Mesothelial cell of epicardium (in vitro differentiated cells): ENCODE measurements at places on chromosomes 2 and 18.

GRCh38 chr2:128178650-128179460 lies 87.9 kb downstream of the UGGT1 start:
- no peaks in the 10 kb centered on the region for H3K27me3 ChIP-seq
- peaks cover 31% of the 10 kb centered on the region for H3K4me1 ChIP-seq
- H3K36me3 ChIP-seq = peaks cover 29% of the 10 kb centered on the region
- DNase-seq = peak; percentile 42
- H3K27ac ChIP-seq = peak overlapping the region; percentile 19

DNA sequence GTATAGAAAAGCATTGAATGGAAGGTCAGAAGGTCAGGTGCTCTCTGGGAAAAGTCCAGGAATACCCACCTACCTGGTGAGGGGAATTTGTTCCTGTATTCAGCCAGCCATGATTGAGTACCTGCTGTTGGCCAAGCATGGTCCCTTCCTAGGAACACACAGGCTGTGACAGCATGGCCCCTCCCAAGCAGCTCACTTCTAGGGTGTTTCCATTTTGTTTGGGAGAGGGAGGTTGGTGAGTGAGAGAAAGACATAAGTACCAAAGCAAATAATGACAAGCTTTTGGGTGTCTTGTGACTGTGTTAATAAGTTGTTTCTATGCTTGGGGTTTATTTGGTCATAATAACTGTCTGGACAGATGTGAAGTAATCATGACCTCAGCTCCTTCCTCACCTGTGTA lies 46.3 kb downstream of the CABLES1 start:
- H3K4me1 ChIP-seq = peaks cover 24% of the 10 kb centered on the region
- no peak overlapping the region for H3K27ac ChIP-seq
- DNase-seq = no peak
- H3K4me3 ChIP-seq = no peak overlapping the region

- H3K4me3 ChIP-seq = no peak overlapping the region
- H3K27me3 ChIP-seq = peaks cover 9% of the 10 kb centered on the region
- no peaks in the 10 kb centered on the region for H3K36me3 ChIP-seq
- H3K27ac ChIP-seq = no peak overlapping the region
- DNase-seq = no peak
Measured at GRCh38 chr2:209351636-209352035, 72.2 kb upstream of the MAP2 start.

DNA sequence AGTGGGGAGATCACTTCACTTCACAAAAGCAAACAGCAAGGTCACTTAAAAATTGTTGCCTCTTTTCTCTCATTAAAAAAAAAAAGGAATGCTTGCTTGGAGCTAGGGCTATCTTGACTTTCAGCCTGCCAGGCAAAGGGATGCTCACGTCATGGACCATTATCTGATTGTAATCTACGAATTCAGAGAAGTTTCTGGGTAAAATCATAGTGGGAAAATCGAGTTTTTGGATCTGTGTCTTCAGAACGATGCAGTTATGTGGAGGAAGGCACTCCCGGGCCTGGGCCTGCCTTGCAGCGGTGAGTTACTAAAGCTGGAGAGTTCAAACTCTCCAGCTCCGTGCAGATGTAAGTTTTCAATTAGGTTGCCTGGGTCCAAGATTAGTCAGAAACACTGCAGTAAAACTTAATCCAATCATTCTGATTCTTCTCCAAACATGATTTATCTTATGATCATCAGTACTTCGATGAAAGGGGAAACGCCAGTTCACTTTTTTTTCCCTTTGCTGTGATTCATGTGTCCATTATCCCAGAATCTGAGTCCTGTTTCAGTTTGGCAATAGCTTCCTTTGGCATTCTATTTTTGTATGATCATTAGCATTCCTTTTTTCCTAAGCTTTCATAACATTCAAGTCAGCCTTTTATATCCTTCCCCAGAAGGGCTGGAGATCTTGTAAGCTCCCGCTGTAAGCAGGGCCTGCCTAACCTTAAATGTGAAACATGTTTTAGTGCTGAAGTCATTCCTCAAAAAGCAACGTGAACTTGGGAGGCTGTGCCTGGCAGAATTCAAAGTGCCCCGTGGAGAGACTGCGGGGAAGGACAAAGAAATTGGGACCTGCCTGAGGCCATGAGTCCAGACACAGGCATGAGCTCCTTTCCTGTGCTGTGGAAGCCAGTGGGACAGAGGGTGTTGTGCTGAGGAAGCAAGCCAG lies 119.3 kb upstream of the TWIST2 start:
- no peak overlapping the region for H3K4me3 ChIP-seq
- peaks cover 20% of the 10 kb centered on the region for H3K27me3 ChIP-seq
- H3K36me3 ChIP-seq = no peaks in the 10 kb centered on the region
- peak overlapping the region; percentile 94 for H3K27ac ChIP-seq

GRCh38 chr2:129903586-129904425 lies 75.7 kb upstream of the RAB6C start:
- no peaks in the 10 kb centered on the region for H3K27me3 ChIP-seq
- H3K36me3 ChIP-seq = no peaks in the 10 kb centered on the region
- no peak overlapping the region for H3K4me3 ChIP-seq
- H3K27ac ChIP-seq = no peak overlapping the region
- H3K4me1 ChIP-seq = peaks cover 14% of the 10 kb centered on the region

DNA sequence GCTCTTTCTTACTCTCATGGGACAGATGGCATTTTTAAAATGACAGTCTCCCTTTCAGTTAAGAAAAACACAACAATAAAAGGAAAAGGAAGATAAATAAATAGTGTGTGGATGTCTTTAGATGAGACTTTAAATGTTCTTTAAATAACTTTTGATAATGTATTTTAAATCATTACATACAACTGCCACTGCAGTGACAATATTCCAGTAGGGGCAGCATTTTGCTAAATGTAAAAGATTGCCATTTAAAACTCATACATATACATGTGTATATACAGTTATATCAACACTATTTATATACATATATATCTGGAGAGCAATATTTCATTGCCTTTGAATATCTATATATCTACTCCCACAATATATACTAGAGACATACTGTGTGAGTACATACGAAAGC lies 90.7 kb downstream of the INO80D start:
- no peak for DNase-seq
- no peaks in the 10 kb centered on the region for H3K27me3 ChIP-seq
- peaks cover 4% of the 10 kb centered on the region for H3K4me1 ChIP-seq
- no peak overlapping the region for H3K4me3 ChIP-seq

- no peak overlapping the region for H3K27ac ChIP-seq
- DNase-seq = no peak
- no peaks in the 10 kb centered on the region for H3K27me3 ChIP-seq
- no peaks in the 10 kb centered on the region for H3K4me1 ChIP-seq
- H3K4me3 ChIP-seq = no peak overlapping the region
Measured at GRCh38 chr2:159976527-159977160, 85.8 kb downstream of the PLA2R1 start.

DNA sequence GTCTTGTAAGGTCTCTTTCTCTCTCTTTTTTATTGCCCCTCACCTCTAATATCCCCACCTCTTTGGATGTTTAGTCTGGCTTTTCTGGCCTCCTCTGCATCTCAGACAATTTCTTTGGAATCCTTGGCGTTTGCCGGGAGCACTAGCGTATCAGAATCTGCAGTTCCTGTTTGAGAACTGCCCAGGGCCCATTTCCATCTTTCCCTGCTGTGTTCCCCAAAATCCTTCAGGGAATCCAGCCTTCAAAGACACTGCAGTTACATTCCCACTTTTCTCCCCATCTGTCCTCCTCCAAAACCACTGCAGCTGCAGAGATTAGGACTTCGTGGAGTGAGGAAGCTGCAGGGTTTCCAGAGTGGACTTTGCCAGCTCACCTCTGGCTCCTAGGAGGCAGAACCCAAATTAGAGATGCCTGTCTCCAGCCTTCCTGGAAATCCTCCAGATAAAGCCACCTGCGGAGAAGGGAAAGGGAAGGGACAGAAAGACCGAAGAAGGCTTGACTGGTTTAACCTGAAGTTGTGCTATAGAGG lies 2.7 kb downstream of the VSNL1 start:
- H3K4me1 ChIP-seq = peaks cover 21% of the 10 kb centered on the region
- peaks cover 47% of the 10 kb centered on the region for H3K27me3 ChIP-seq
- DNase-seq = no peak
- H3K36me3 ChIP-seq = no peaks in the 10 kb centered on the region
- no peak overlapping the region for H3K4me3 ChIP-seq
- H3K27ac ChIP-seq = no peak overlapping the region

GRCh38 chr2:225691711-225692110 lies 292.2 kb downstream of the NYAP2 start:
- no peak overlapping the region for H3K4me3 ChIP-seq
- H3K4me1 ChIP-seq = peaks cover 8% of the 10 kb centered on the region
- no peaks in the 10 kb centered on the region for H3K27me3 ChIP-seq

GRCh38 chr2:49858657-49859056 lies 704.3 kb upstream of the FSHR start:
- no peak overlapping the region for H3K27ac ChIP-seq
- H3K36me3 ChIP-seq = no peaks in the 10 kb centered on the region

DNA sequence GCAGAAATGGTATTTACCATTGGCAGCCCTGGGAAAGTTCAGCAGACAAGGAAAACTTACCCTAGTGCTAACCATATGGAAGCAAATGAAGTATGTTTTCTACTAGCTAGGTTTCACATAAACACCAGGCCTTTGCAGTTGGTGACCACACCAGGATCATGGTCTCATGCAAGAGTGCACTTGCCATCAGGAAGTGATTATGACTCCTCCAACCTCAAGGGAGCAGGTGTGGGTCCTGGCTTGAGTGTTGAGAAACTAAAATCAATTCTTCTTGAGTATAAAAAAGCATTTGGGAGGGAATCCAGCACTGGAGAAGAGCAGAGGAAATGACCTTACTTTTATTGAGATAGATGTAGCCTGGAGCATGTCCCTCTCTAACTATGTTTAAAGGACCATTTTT lies 56.8 kb upstream of the SPAG16 start:
- peaks cover 13% of the 10 kb centered on the region for H3K4me1 ChIP-seq
- H3K36me3 ChIP-seq = no peaks in the 10 kb centered on the region
- H3K4me3 ChIP-seq = no peak overlapping the region
- DNase-seq = no peak

- H3K27me3 ChIP-seq = peaks cover 9% of the 10 kb centered on the region
- H3K4me1 ChIP-seq = peaks cover 41% of the 10 kb centered on the region
- peak overlapping the region; percentile 84 for H3K27ac ChIP-seq
- H3K4me3 ChIP-seq = no peak overlapping the region
- no peak for DNase-seq
- no peaks in the 10 kb centered on the region for H3K36me3 ChIP-seq
Measured at GRCh38 chr18:22813648-22814328, 119.3 kb upstream of the RBBP8 start.

GRCh38 chr18:11324956-11325882 lies 175.8 kb upstream of the PIEZO2 start:
- no peaks in the 10 kb centered on the region for H3K27me3 ChIP-seq
- DNase-seq = no peak
- no peak overlapping the region for H3K4me3 ChIP-seq

- no peak for DNase-seq
- H3K4me3 ChIP-seq = no peak overlapping the region
- peaks cover 15% of the 10 kb centered on the region for H3K36me3 ChIP-seq
- no peaks in the 10 kb centered on the region for H3K27me3 ChIP-seq
- H3K4me1 ChIP-seq = peaks cover 2% of the 10 kb centered on the region
Measured at GRCh38 chr2:233832869-233833311, 21.4 kb downstream of the HJURP start.

DNA sequence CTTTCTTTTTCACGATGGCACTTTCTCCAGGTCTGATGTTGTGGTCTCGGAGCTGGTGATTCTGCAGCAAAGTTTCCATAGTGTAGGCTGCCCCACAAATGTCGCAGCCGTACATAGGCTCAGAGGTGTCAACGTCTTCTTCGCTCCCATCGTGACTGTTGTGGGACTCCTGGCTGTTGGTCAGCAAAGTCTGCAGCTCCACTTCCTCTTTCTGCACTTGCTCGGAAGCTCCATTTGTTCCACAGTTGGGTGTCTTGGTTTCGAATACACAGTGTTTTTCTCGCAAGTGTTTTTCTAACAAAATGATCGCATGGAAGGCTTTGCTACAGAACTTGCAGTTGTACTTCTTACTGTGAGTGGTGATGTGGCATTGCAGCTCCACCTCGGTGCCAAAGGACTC lies 126.8 kb downstream of the ZNF521 start:
- no peak for DNase-seq
- no peaks in the 10 kb centered on the region for H3K27me3 ChIP-seq
- H3K36me3 ChIP-seq = peaks cover 43% of the 10 kb centered on the region
- peaks cover 21% of the 10 kb centered on the region for H3K4me1 ChIP-seq
- no peak overlapping the region for H3K27ac ChIP-seq
